Stimulated activated naive CD4-positive, alpha-beta T cell treated with Interleukin-2 at 50 U/mL for 16 hours (primary cell): ENCODE measurements at places on chromosomes 16 and 17.
A peak's percentile ranks its signal among the peaks of the same experiment; 100 is the strongest.

GRCh38 chr16:69600202-69600601 is 34.4 kb downstream of the NFAT5 start:
- no peak for DNase-seq

DNA sequence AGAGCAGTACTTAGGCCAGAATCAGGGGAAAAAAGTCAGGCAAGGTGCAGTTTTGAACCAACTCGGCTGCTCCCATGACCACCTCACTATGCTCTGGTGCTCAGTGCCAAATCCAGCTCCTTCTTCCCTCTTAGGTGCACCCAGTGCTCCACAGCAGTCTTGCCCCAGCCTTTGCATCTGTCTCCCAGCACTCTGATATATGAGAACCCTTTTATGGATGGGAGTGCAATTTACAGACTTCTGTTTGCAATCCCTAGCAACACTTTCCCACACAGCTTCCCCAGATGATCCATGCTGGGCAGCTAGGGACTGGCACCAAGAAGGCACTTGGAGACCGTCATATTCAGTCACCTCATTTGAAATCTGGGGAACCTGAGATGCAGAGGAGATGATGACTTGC is 267.9 kb upstream of the CCL2 start:
- DNase-seq: no peak

- no peak for DNase-seq
Observed at GRCh38 chr17:13599864-13600263, 1.9 kb downstream of the HS3ST3A1 start.

- DNase-seq: no peak
Observed at GRCh38 chr17:77965352-77965751, 6.8 kb downstream of the TNRC6C start.

DNA sequence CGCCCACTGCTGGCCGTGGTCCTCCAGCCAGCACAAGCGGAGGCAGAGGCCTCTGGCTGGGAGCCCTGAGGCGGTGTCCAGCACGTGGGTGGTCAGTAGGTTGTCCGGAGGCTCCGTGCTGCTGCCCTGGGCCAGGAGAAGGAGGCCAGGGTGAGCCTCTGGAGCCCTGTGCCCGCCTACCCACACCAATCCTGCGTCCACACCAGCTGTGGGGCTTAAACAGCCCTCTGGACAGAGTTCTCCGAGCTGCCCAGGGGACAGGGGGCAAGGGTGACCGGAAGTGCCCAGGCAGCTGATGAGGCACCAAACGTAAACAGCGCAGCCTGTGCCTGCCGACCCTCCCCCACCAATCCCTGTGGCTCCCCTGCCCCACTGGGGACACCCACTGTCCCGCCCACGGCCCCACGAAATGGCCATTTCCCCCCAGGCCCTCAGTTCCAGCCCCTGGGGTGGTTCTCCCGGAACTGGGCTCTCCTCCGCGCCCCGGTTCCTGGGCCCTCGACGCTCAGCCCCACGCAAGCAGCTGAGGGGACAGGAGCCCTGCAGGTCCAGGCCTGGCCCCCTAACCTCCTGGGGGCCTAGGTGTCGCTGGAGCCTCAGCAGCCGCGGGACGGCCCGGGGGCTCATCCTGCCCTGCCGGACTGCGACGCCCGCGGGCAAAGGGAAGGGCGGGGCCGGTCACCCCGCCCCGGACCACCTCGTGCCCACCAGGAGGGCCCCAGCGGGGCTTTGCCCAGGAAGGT is 27.9 kb upstream of the DBNDD1 start:
- no peak for DNase-seq

DNA sequence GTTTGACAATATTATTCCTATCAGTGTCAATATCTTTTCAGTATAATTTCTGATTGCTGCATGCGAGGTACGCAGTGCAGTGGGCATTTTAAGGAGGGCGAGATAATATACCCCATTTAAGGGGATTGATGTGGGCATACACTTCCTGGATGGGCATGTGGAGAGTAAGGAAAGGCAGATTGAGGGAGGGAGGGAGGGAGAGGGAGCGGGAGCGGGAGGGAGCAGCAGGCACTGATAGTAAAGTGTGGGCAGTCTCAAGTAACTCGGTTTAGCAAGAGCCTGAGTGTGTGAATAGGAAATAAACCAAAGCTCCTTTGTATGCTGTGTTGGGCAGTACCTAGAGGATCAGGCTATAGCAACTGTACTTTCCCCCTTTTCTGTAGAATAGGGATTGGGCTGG is 5.1 kb downstream of the BPTF start:
- no peak for DNase-seq

DNA sequence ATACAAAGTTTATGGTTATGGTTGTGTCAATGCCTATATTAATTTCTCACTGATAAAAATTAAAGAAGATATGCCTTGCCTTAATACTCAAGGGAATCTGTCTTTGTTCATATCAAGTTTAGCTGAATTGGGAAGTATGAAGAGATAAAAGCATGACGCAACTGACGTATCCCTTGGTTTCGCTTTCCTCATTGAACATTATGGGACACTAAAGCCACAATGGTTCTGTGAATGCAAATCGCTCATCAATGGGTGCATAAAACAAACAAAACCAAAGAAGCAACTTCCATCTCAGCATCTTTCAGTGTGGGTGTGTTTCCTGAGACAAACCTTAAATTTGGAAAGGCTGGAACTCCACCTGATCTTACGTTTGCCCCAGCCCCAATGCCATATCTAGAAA is 108.2 kb downstream of the NPIPB5 start:
- no peak for DNase-seq

DNA sequence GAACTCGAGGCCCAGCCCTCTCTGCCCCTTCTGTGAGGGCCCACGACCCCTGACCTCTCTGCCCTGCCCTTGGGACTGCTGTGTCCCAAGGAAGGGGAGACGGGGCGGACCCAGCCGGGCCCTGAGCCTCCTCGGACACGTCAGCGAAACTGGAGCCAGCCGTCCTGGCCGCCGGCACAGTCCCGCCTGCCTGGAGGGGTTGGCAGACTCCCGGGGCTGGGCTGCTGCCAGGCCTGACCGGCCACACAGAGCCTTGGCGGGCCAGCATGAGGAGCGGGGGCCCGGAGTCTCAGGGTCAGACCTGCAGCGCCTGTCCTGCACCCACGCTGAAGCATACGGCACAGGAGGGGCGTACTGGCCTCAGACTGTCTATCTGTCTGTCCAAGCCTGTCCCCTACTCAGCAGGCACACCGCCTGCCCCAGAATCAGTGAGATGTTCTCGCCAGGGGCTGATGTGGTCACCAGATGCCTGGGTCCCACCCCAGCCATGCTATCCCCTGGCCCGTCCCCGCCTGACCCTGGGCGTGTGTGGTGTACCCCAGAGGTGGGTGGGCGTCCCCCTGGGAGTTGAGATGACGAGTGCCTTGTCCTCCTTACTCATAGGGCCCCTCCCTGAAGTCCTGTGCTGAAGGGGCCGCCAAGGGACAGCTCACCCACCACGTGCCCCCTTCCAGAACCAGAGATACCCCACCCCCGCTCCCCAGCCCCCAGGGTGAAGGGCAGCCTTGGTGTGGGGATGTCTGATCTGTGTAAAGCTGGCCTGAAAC is 4.7 kb downstream of the VASN start:
- DNase-seq: no peak

DNA sequence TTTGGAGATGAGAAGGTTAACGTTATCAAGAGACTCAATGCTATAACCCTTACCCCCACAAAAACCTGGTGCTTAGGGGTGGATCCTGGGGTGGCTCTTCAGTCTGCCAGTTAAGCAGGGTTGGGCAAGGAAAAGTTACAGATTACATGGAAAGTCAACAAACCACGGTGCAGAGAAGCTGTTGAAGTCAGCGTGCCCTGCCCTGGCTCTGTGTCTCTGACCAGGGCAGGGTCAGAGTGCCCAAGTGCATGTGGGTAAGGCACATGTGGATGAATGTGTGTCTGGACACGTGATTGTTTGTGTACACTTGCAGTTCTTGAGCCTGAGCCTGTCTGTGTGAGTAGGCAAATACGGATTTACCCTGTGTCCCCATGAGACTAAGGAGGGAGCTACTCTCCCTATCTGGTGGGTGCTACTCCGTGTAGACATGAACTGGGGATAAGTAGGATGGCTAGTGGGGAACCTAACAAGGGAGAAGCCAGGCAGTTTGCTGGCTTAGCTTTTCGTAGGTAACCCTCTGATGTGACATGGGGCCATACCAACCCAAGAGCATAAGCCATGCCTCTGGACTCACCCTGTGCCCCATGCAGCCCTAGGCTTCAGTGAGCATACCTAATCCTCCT is 5.5 kb downstream of the IGFBP4 start:
- no peak for DNase-seq

DNA sequence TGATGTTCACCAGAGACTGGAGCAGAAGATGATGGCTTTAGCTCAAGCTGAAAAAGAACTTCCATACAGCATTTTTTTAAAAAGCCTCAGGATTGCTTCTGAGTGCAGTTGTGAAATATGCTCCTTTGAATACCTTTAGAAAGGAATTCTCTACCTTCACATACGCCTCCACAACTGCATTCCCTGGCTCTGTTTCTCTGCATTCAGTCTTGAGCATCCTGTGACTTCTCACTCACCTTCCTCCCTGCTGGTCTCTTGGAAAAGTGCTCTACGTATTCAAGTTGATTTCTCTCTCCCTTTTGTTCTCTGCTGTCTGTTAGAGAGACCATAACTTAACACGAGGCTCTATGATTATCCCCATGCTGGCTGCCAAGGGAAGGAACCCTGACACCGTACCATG is 34.5 kb downstream of the HS3ST2 start:
- DNase-seq: no peak

- DNase-seq: peak; percentile 29
Observed at GRCh38 chr16:2919511-2920255, 8.0 kb downstream of the FLYWCH1 start.

GRCh38 chr17:12070561-12070960 is 49.9 kb downstream of the MAP2K4 start:
- DNase-seq: no peak

- no peak for DNase-seq
Observed at GRCh38 chr17:8739097-8739496, 5.5 kb downstream of the CCDC42 start.

DNA sequence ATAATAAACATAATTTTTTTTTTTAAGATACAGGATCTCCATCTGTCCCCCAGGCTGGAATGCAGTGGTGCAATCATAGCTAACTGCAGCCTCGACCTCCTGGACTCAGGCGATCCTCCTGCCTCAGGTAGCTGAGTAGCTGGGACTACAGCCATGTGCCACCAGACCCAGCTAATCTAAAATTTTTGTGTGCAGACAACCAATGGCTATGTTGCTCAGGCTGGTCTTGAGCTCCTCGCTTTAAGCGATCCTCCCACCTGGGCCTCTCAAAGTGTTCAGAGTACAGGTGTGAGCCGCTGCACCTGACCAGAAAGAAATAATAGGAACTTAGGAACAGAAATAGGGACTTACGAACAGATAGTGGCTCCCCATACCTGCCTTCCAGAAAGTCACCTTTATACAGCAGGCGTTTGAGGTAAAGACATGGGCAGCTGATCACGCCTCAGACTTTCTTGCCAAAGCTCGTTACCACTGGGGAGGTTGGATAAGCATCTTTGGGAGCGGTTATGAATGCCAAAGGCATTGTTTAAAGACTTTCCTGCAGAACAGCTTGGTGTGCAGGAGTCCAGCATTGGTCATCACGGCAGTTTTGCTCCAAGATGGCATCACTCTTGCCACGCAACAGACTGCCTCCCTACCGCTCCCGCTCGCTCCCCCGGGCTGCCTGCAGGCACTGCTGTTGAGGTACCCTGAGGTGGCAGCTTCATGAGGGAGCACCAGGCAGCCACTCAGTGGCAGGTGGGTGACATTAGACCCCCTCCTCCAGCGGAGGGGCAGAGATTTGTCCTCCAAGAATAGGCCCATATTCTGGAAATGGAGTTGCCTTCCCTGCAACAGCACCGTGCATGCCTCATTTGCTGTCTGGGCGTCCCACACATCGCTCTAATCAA is 13.6 kb downstream of the COX4I1 start:
- no peak for DNase-seq

DNA sequence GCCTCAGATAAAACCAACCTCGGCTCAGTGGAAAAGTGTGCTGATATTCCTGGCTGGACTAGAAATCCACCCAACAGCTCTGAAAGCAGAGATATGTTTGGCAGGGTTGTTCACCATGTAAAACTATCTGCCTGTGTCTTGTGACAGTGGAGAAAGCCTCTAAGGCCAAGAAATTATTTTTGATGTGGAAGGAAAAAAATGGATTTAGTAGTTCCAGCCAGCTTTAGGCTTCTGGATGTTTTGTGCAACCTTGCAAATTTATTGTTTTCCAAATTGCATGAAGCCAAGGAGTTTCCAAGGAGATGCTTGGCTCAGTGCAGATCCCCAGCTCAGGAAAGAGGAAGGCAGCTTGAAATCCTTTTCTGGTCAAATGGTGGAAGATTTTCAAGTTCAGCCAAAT is 31.6 kb downstream of the TEKT5 start:
- no peak for DNase-seq

DNA sequence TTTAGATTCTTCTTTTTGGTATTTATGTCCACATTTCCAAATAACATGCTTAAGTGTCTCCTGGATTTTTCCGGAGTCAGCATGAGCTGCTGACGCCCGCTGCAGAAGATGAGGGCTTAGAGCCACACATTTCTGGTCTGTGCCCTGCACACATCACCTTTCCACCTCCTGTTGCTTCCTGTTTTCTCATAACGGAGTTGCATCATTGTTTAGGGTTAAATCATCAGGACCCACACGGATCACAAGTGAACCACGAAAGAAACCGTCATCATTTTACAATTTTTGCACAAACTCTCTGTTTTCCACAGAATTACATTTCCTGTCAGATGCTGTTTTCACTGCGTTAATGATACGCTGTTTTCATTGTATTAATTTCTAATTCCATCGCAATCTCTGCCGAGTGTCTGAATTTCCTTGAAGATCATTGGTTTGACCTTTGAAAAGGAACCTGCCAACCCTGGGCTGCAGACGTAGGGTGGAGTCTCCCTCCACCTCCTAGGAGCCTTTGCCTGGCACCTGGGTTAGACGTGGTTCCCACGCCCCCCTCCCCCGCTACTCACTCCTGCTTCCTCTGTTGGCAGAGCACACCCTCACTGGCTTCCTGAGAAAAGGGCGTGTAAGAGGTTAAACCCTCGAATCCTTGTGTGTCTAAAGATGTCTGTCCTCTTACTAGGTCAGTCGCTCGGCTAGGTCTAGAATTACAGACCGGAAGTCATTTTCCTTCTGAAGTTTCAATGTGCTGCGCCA is 68.2 kb downstream of the RNF213 start:
- DNase-seq: no peak

- no peak for DNase-seq
Observed at GRCh38 chr16:75372236-75372856, 61.0 kb downstream of the CFDP1 start.

DNA sequence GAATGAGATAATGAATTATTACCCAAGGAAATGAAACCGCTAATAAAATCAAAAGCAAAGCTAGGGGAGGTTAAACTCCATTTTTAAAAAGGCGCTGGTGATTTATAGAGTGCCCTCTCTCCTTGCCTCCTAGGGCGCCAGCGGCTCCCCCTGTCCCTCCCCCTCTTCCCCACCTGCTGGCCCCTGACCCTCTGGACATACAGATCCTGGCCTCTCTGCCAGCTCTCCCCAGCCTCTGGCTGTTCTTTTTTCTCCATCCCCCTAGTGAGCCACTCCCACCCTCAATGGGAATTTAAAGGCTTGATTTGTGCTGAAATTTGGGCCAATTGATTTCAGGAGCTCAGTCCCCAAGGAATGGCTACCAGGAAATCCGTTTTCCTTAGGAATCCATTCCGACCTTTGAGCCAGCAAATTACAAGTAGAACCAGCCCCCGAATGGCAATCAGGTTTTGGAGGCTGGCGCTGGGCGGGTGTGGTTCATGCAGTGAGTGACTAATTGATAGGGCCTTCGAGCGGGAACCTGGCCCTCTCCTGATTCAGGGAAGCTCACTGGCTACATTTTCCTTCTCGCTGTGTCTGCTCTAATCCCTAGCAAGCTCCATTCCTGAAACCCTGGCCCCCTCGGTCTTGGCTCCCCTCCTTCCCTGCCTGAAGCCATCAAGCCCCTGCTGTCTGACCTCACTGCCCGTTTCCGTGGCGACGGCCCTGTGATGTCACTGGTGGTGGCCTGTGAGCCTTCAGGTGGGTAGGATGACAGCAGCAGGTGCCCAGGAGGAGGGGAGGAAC is 141.9 kb upstream of the SDK2 start:
- no peak for DNase-seq
